ENCODE measurements at places on chromosomes 12 and 14. TPM values are rescaled to one million over a fixed set of nuclear protein-coding genes. Genes with fewer than 3 reads are reported as not detected.

The FLRT2 gene
- not detected for total RNA-seq

The REP15 gene
- 1.8 TPM for total RNA-seq

The GLIPR1L1 gene
- not detected for total RNA-seq

The CD69 gene
- total RNA-seq: 106 TPM

The CISTR gene
- not detected for total RNA-seq

The SLC10A1 gene
- total RNA-seq: not detected

The NUDT14 gene
- total RNA-seq: 34.0 TPM

The TSPAN9 gene
- total RNA-seq: not detected

The NEUROD4 gene
- total RNA-seq: not detected

The TTC6 gene
- not detected for total RNA-seq

The USP44 gene
- total RNA-seq: 3.2 TPM

The EML5 gene
- total RNA-seq: 3.0 TPM

The CD163 gene
- not detected for total RNA-seq

The SNAPC1 gene
- total RNA-seq: 6.5 TPM

The TRHDE gene
- total RNA-seq: not detected

The PPP4R4 gene
- 0.59 TPM for total RNA-seq

The SPIC gene
- total RNA-seq: not detected

The DNAJC22 gene
- total RNA-seq: not detected

The RTL1 gene
- not detected for total RNA-seq

The LALBA gene
- not detected for total RNA-seq

The PPHLN1 gene
- 83.9 TPM for total RNA-seq

The EXOC3L4 gene
- total RNA-seq: not detected

The OXA1L gene
- 120 TPM for total RNA-seq

The SERPINA5 gene
- total RNA-seq: not detected

The CLEC6A gene
- not detected for total RNA-seq

The PSMA6 gene
- total RNA-seq: 297 TPM

The PTCSC3 gene
- total RNA-seq: not detected

The FOS gene
- 15.5 TPM for total RNA-seq

The PACS2 gene
- total RNA-seq: 33.3 TPM

The LRCOL1 gene
- not detected for total RNA-seq

The PMCH gene
- 2.7 TPM for total RNA-seq

The FAM177A1 gene
- total RNA-seq: 45.0 TPM

The TPPP2 gene
- not detected for total RNA-seq
